Panc1 (cell line): ENCODE measurements at places on chromosomes 12 and 14. TPM values are rescaled to one million over a fixed set of nuclear protein-coding genes. Genes with fewer than 3 reads are reported as not detected.

DNA sequence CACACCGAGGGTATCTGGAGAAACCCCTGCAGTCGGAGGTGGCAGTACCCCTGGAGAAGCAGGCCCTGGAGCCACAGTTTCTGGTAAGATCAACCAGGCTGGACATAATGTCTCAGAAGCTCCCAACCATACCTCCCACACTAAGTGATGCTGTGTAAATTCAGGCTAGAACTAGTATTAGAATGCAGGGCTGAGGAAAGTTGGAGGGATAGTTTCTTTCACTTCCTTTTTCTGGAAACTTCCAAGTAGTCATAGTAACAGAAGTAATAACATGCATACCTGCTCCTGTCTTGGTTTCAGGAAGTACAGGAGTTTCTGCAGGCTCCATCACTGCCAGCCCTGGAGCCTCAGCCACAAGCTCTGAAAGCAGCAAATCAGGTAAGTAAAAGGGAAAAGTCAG is 228.1 kb upstream of the CNTN1 start:
- no peak for DNase-seq

DNA sequence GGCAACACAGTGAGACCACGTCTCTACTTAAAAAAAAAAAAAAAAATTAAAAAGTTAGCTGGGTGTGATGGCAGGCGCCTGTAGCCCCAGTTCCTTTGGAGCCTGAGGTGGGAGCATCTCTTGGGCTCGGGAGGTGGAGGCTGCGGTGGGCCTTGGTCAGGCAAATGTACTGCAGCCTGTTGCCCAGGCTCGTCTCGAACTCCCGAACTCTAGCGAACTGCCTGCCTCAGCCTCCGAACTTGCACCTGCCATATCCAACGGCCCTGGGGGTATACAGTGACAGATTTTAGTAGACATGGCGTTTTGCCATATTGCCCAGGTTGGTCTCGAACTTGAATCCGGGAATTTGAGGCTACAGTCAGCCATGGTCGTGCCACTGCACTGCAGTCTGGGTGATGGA is 195.4 kb downstream of the ALG10 start:
- no peak for DNase-seq

DNA sequence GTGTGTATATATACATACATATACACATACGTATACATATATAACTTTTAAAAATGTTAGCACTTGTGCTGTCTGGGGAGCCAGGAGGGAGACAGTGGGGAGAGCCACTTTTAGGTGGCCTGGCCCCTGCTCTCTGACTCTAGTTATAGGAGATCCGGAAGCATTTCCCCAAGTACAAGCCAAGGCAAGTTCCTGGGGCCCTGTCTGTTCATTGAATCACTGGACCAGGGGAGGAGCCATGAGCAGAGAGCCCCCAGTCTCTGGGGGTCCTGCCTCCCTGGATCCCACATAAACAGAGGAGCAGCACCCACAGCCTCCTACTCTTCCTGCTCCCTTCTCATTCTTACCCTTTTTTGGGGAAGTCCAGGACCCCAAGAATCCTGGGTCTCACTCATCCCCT is 45.4 kb upstream of the TMED10 start:
- DNase-seq = no peak

DNA sequence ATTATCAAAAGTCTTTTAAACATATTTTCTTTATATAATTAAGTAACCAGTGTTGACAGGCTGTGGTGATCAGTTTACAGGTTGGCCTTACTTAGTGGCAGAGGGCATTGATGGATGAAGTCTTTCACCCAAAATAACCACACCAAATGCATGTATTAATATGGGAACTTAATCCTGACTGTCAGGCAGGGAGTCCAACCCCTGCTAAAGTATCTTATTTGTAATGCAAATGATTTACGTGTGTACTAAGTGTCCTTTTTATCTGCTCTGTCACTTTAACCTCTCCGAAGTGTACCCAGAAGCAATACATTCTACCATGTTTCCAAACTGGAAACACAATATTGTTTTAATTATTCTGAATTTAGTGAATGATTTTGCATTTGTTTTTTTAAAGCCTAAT is 1.4 kb downstream of the MYBPC1 start:
- no peak for DNase-seq

GRCh38 chr12:123828854-123829547 is 66.9 kb downstream of the DNAH10 start:
- no peak for DNase-seq

- DNase-seq = no peak
These were observed 30.0 kb upstream of the ANP32D start for GRCh38 chr12:48442179-48442847.

DNA sequence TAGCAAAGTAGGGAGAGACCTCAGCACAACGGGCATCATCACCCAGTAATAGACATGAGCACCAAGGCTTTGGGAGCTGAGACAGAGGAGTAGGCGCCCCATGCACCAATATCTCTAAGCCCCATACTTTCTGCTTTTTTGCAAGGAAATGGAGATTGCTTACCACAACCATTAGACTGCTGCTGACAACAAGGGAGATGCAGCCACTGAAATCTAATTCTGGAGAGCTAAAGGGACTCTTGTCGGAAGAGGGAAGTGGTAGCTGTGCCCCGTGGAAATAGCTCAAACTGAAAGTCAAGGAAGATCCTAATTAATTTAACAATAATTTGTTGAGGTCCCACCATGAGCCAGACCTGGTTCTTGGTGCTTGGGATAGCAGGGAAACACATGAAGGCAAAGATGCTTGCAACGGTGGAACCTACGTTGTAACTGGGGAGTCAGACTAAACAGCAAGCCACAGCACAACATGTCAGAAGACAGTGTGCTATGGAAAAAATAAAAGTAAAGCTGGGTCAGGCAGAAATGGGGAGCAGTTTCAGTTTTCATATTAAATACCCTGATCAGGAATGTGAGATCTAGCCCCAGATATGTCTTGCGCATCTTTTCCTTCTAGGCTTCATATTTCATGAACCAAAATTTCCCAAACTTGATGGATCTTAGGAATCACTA is 1131.0 kb downstream of the BCL11B start:
- no peak for DNase-seq

- DNase-seq = no peak
These were observed 187.8 kb upstream of the AMIGO2 start for GRCh38 chr12:47267571-47267970.

GRCh38 chr12:19971361-19972280 is 396.7 kb upstream of the PDE3A start:
- no peak for DNase-seq

- no peak for DNase-seq
These were observed 882.3 kb downstream of the RPS29 start for GRCh38 chr14:48703728-48704467.

- DNase-seq = no peak
These were observed 62.1 kb upstream of the HECTD1 start for GRCh38 chr14:31269634-31270195.

- no peak for DNase-seq
These were observed 19.3 kb downstream of the LRP6 start for GRCh38 chr12:12247584-12247983.

- no peak for DNase-seq
These were observed 5.7 kb upstream of the SLC38A4 start for GRCh38 chr12:46831335-46832129.

DNA sequence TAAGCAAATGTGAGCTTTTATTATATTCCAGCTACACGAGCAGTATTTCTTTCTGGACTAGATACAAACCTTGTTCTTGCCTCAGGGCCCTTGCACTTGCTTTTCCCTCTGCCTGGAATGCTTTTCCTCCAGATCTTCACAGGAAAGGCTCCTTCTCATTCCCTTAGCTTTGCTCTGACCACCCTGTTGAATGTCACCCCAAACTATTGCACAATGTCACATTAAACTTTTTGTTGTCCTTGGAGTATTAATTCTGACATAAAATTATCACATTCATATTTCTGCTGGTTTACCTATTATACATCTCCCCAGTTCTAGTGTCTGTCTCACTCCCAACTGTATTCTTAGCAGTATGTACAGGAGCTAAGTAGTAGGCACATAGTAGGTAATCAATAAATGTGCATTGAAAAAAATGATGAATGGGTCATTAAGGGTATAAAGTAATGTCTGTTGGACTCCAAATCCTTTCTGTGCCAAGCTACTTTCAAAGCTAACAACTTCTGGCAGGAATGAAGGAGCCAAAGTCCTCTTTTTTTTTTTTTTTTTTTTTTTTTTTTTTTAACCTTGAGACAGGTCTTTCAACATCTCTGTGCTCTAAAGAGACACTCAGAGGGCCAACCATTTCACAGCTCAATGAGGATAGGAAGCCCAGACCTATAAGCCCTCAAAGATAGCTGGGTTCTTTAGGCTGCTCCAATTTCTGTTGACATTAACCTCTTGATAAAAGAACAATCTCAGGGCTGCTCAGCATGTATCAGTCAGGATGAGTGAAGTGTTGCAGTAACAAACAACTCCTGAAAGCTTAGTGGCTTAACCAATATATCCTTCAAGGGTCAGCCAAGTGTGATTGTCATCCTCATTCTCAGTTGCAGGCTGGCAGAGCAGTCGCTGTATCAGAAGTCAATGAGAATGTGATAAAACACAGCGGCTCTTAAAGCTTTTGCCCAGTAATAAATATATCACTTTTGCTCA is 424.4 kb upstream of the TBX3 start:
- DNase-seq = no peak

DNA sequence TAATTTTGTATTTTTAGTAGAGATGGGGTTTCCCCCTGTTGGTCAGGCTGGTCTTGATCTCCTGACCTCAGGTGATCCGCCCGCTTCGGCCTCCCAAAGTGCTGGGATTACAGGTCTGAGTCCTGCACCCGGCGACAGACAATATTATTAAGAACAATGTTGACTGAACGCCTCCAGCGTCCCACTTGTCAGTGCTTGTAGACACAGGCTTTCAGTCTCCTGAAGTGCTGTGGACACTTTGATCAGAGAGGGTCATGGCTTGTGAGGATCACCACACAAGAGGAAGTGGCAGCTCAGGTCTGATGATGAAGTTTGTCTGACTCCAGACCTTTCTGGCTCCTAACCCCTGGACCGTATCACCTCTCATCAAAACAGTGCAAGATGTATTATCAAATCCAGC is 114.6 kb downstream of the CHST11 start:
- no peak for DNase-seq

GRCh38 chr12:74741112-74741511 is 203.5 kb downstream of the ATXN7L3B start:
- no peak for DNase-seq

DNA sequence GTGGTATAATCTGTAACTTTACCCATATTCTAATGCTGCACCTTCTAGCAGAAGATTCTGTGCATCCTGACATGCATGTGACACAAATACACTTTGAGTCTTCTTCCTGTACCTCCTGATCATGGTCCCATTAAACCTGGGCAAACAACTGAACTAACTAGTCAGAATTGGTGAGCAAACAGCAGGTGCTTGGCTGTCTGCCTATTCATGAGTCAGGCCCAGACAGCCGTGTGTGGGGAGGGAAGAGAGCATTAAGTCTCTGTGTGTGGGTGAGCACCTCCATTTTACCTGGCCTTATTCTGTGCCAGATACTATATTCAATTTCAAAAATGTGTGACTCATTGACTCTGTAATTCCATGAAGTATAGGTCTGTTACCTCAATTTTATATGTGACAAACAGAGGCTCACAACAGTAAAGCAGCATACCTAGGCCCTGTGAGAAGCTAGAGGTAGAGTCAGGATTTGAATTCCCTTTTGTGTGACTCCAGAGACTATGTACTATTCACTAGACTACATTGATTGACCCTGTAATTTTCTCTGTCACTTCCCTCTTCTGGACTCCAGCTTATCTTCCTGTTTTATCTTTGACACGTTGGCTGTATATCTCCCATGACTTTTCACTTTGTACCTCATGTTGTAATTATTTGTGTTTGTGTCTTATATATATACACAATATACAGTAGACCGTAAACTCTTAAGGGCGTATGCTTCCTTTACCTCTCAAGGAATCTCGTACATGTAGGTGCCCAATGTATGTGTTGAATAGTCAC is 32.2 kb downstream of the SUSD6 start:
- DNase-seq = peak; percentile 82

DNA sequence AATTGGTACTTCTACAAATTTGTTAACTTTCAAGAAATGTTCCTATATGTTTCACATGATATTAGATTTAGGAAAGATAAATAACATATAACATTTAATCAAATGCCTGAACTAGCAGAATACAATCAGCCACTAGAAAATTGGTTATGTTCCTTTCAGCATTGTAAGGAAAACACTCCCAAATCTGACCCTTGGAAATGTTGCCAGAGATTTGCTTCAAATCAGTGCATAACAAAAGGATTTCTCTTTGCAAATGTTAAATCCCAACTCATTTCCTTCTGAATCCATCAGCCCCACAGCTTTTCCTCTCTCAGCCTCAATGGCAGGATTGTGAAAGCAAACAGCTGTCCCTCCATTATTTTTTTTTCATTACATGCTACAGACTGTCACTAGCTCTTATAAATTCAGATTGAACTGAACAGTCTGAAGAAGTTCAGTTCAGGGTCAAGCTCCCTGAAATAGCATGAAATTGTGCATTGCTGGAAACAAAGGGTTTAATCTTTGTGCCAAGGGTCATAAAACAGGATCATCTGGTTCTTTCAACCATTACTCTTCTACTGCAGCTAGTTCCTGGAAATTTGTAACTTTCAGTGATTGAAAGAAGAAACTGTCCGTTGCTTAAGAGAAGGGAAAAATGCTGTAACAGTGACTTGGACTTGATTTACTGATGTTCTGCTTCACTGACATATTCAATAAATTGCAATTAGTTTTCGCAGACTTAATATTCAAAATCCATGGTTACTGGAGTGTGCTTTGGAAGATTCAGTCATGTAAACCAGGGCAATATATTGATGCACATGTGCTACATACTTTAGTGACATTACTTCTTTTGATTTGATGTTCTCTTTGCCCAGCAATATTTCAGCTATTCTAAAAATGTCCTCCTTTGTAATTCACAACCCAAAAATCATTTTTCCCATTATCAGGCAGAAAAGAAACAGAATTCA is 246.4 kb downstream of the RPL10L start:
- DNase-seq = no peak

ABCC9 gene
- total RNA-seq = 0.03 TPM

IFT43 gene
- total RNA-seq = 20.0 TPM

PMCH gene
- not detected for total RNA-seq

SCN8A gene
- 8.6 TPM for total RNA-seq

TGFB3 gene
- total RNA-seq = 9.6 TPM

IL26 gene
- total RNA-seq = not detected

FIGNL2 gene
- 0.23 TPM for total RNA-seq
